ENCODE measurements at places on chromosomes 1 and 21. TPM values are rescaled to one million over a fixed set of nuclear protein-coding genes. Genes with fewer than 3 reads are reported as not detected.

Gene BARHL2
- total RNA-seq, result not detected

Gene BRINP3
- not detected for total RNA-seq

Gene VHLL
- total RNA-seq, result not detected

Gene IFI16
- 181 TPM for total RNA-seq

Gene PPFIA4
- total RNA-seq, result 0.29 TPM

Gene TRIM58
- total RNA-seq, result 0.43 TPM

Data from thoracic aorta endothelial cell (primary cell).